Activated CD4-positive, alpha-beta T cell treated with anti-CD3 and anti-CD28 coated beads for 48 hours (primary cell): ENCODE measurements at places on chromosomes 5 and 9.

DNA sequence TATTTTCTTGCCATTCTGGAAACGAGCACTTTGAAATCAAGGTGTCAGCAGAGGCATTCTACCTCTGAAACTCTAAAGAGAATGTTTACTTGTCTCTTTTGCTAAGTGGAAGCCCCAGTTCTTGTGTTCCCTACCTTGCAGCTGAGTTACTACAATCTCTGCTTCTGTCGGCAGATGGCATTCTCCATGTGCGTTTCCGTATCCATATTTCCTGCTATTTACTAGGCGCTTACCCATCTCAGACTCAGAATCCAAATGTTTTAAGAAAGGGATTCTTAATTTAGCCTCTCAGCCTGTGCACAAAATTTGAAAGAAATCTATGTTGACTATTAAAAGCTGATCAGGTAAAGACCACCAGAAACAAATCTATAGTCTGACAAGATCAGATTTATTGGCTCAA, 221.3 kb upstream of the FTMT start:
- DNase-seq, result no peak

- no peak for DNase-seq
Observed at GRCh38 chr5:132237670-132238069, 10.0 kb upstream of the P4HA2 start.

DNA sequence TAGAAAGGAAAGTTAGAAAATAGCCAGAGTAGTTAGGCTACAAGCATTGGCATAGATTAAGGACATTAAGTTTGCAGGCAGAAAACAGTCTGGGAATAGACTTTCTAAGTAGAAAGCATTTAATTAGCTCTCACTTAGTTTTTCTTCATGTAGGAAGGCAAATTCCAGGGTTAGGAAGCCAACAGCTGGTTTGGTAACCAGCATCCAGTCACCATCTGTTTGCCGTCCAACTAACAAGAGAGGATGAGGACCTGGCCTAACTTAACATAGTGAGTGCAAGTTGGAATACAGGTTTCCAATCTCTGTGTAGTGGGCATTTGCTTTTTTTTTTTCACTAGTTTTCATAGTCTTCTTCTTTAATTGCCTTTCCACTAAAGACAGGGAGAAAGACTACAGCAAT, 121.7 kb upstream of the NR3C1 start:
- no peak for DNase-seq

- DNase-seq, result peak; percentile 55
Observed at GRCh38 chr5:73447530-73448462, 781 bp downstream of the FOXD1 start.

DNA sequence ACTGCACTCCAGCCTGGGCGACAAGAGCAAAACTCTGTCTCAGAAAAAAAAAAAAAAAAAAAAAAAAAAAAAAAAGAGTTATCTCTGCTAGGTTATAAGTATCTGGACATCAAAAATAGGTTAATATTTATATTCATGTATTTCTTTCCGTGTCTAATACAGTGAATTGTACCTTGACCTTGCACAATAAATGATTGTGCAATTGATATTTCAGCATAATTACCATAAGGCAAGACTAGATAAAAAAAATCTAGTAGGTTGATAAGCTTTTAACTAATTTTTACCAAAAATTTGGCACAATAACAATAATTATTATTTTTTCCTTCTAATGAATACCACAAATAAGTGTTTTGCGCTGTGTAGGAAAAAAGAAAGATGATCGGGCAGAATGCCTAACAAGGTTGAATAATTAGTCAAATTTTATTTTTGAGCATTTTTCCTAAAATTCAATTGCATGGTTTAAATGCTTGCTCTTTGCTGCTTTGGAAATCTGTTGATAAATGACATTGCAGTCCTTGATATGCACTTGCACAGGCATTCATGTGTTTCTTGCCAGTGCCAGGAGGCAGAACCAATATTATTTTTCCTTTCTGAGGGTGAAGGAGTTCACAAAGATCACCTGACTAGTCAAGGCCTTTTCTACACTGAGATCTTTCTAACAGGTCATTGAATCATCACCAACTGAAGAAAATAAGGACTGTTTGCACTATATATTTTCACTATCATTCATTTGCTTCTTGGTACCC, 127.5 kb downstream of the ARRDC3 start:
- DNase-seq, result no peak

DNA sequence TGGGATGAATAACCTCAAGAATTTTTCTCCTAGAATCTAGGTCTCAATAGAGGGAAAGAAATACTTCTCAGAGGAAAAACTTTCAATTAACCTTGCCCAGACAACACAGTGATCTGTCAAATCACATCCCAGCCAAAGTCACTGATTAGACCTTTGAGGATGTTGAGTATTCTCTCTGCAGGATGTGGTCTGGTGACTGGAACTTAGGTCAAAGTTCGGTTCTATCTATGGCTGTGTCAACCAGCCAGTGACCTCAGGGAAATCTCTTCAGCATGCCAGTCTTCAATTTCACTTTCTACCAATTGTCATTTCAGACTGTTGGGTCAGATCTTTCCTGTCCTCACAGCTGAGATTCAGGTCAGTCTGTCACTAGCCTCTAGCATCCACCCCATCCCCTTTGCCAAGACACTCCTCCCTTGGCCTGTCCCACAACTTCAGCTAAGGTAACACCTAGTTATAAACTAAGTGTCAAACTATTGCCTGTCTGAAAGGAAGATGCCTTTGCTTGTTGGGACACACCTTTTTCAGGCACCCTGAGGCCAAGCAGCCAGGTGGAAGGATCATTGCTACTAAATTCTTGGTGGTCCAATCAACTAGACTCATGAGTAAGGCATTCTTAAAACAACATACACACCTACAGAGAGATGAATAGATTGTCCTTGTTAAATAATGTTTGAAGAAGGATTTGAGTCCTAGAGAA, 156.3 kb upstream of the FST start:
- DNase-seq, result no peak

GRCh38 chr5:142109331-142110045, 909 bp downstream of the NDFIP1 start:
- no peak for DNase-seq

GRCh38 chr9:93953496-93954433, 1.4 kb downstream of the BARX1 start:
- DNase-seq, result no peak

DNA sequence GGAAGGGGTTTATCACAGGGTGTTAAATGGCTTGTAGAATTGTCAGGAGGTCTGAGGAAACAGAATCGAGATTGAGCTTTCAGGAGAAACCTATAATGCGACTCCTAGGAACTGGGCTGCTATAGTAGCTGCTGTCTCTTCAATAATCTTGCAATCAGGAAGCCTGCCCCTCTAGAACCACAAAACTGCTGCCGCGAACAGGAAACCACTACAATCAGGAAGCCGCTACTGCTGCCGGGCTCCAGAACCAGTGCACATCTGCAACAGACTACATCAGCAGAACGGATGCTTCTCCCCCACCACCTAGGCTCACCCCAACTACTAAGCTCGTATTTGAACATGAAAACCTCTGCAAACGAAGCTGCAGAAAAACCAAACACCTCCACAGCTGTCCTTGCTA, 31.6 kb downstream of the TNFSF8 start:
- peak; percentile 70 for DNase-seq

DNA sequence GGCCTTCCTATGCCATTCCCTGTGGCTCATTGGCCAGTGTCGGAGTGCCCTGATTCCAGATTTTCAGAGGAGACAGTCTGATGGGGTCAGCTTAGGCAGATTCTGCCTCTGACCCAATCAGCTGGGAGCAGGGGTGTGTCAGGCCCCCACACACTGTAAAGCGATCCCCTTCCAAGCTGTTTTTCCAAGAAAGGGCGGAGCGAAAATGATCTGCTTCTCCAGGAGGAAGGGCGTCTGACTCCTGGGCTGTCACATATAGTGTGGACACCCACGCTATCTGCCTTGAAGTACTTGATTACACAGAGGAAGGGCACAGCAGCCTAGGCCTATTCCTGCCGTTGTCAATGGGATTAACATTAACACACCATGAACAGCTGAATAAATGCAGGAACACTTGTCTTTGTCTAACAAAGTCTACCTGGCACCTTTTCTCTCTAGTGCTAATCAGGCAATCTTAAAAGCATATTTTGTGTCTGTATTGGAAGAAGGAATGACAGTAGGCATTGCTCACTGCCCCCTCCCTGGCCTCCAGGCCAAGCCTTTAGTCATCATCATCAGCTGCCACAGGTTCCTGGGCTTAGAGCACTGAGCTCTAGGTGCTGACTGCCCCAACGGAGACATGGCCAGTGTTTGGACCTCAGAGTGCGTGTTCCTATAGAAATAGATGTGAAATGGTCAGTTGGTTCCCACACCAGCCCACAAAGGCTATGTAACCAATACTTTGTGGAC, 218.7 kb downstream of the MELK start:
- no peak for DNase-seq

DNA sequence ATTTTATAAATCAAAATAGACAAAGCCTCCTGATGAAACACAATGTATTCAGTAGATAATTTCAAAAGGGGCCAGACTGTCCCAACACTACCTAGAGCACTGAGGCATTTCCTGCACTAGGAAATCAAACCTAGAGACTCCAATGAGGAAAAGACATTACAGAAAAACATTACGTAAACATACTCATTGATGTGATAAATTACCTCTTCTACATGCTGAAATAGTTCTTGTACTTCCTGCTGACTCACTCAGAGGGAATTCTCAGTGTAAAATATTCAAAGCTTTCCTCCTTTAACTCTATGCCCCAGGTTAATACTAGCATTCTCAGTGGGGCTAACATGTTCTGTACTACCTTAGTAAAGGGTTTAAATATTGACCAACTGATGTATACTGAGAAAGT, 178.0 kb downstream of the ESM1 start:
- no peak for DNase-seq

DNA sequence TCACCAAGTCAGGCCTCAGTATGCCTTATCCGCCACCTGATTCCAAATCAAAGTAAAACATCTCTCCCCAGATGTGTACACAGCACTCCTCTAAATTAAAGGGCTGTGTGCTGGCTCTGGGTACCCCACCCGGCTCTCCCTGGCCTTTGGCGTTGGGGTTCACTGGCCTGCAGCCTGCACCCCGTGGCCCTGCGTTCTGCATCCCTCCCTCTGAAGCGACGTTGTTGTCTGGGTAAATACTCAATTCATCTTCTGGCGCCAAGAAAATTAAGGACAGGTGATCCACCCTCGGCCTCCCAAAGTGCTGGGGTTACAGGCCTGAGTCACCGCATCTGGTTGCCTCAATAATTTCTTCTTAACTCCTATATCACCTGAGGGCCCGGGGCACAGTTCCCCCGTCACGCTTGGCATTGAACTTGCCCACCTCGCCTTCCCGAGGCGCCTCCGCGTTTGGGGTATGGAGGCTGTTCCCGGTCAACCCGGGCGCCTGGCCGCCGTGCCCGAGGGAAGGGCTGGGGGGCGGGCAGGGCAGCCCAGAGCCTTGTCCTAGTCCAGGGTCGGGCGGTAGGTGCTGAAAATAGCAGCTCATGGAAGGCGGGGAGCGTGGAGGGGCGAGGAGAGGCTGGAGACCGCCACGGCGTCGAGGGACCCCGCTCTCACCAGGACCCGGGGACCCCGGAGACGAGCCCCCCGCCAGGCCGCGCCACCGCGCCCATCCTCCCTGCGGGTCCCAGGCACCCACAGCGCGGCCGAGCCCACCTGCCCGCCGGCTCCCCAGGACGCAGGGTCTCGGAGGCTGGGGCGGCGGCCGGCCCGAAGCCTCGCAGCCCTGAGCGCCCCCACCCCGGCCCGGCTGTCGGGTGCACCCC, 531 bp downstream of the ABO start:
- no peak for DNase-seq

- DNase-seq, result no peak
Observed at GRCh38 chr5:164351245-164351834, 845.9 kb downstream of the MAT2B start.

DNA sequence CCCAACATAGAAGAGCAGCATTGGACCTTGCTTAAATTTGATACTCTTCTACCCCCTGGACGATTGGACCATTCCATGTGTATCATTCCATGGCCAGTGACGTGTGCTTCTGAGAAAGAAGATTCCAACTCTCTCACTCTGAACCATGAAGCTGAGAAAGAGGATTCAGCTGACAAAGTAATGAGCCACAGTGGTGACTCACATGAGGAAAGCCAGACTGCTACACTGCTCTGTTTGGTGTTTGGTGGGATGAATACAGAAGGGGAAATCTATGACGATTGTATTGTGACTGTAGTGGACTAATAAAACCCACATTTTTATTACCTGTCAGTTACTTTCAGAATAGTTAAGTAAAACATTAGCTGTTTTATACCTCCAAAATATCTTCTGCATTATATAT, 7.5 kb downstream of the HSPA5 start:
- no peak for DNase-seq

- no peak for DNase-seq
Observed at GRCh38 chr5:36537724-36538123, 68.7 kb upstream of the SLC1A3 start.
